ENCODE measurements at places on chromosomes 1 and 21.
A peak's percentile ranks its signal among the peaks of the same experiment; 100 is the strongest.

DNA sequence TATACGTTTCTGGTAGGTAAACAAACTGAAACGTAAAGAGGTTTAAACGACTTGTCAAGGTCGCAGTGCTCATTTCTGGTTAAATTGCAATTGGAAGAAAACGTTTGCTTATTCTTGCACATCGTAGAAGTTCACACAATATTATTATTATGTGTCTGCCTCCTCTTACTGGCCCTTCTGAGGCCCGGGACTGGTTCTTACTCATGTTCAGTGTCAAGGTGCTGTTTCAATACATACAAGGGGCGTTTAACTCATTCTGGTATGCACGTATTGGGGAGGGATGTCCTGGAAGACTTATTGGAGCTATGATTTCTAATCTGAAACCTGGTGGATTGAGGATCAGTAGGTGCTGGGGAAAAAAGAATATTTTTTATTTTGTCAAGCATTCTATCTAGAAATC, 932 bp downstream of the RPF1 start:
- DNase-seq, result peak; percentile 2

DNA sequence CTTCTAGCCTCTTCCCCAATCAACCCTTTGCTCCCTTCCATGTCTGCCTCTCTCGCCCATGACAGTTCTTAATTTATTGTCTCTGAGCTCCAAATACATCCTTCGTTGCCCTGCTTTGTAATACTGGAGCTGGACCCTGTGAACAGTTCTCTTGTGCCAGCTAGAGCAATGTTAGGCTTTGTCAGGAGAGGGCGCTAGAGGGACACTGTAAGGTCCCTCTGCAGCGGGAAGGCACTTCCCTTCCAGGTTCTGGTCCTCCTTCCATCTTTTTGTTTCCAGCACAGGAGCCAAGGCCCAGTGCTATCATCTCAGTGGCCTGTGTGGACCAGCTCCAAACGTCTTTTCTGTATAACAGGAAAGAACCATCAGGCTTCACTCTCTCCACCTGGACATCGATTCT, 95.9 kb downstream of the PTPRU start:
- DNase-seq, result peak; percentile 84

- no peak for DNase-seq
Measured at GRCh38 chr1:65200411-65200810, 52.4 kb downstream of the AK4 start.

DNA sequence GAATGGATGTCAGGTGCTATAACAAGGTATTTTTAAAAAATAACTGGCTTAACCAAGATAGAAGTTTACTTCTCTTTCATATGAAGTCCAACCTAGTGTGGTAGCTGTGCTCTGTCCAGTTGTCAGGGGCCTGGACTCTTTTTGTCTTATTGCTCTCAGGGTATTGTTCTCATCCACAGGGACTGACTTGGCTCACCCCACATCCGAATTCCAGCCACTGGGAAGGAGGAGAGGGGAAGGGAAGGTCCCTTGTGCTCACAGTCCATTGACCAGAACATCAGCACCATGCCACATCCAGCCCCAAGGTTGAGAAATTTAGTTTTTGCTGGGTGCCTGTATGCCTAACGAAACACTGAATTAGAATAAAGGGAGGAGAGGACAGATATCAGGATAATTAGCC, 8.7 kb downstream of the EEIG2 start:
- DNase-seq, result no peak

DNA sequence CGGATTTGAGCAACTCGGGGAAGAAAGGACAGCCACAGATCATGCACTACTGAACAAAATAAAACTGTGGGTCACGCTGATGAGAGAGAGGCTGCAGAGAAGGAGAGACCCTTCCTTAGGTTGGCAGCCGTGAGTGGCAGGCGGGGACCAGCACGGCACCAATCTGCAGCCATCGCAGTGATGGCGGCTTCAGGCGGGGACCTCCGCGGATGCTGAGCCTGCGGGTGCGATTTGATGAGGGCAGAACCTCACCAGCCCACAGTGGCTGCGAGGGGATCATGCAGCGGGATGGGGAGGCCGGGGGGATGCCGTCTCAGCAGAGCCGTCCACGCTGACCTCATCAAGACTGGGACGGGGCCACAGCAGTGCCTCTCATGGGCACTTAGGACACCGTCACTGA, 11.8 kb downstream of the ITGB2 start:
- no peak for DNase-seq

- DNase-seq, result no peak
Measured at GRCh38 chr1:226209307-226210059, 14.0 kb upstream of the MIXL1 start.

- DNase-seq, result no peak
Measured at GRCh38 chr1:234603221-234604204, 6.5 kb downstream of the IRF2BP2 start.

GRCh38 chr1:91173346-91173890, 151.6 kb upstream of the ZNF644 start:
- DNase-seq, result no peak

DNA sequence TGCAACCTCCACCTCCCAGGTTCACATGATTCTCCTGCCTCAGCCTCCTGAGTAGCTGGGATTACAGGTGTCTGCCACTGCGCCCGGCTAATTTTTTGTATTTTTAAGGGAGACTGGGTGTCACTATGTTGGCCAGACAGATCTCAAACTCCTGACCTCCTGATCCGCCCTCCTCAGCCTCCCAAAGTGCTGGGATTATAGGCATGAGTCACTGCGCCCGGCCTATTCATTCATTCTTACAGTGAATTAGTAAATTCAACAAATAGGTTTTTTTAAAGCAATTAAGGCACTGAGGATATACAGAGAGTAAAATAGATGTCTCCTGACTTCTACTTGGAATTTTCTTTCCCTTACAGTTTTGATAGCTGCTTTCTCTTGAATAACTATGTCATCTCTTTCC, 43.5 kb downstream of the CDC42 start:
- no peak for DNase-seq

DNA sequence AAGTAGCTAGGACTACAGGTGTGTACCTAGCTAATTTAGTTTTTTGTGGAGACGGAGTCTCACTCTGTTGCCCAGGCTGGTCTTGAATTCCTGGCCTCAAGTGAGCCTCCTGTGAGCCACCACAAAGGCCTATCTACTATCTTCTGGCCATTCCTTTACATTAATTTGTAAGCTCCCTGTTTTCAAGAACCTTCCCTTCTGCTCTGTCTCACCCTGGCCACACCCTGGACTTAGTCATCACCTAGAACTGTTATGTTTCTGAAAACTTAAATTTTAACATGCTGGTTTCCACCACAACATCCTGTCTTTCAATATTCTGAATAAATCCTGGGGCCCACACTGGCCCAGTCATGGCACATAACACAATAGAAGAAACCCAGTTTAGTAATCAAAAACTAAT, 4.9 kb upstream of the B4GALT3 start:
- DNase-seq, result no peak

DNA sequence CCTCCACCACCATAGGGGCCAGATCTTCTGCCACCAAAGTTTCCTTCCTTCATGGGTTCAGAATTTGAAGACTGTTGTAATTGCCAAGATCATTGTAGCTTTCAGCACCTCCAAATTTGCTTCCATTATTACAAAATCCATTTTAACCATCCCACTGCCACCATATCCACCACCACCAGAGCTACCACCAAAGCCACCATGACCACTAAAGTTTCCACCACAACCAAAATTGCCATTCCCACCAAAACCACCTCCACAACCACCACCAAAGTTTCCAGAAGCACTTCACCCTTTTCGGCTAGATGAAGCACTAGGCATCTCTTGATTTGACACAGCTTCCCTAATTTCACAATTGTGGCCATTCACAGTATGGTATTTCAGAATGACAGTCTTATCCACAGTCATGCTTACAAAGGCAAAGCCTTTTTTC, 45.2 kb downstream of the SLC30A7 start:
- DNase-seq, result no peak

DNA sequence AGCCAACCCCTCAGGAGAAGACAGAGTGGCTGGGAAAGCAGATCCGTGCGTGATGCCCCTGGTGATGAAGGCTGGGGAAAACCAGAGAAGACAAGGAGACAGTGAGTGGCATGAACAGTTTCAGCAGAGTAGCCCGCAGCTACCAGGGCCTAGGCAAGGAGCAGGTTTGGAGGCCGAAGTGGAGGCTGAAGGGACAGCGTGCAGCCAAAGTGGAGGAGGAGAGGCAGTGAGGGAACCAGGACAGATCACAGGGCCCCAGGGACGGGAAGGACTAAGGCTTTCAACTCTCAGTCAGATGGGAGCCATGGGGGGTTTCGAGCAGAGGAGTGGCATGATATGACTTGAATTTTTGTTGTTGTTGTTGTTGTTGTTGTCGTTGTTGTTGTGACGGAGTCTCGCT, 59.9 kb upstream of the SELENON start:
- no peak for DNase-seq

- DNase-seq, result no peak
Measured at GRCh38 chr1:184789884-184790283, 35.2 kb upstream of the EDEM3 start.

- DNase-seq, result peak; percentile 71
Measured at GRCh38 chr1:32926562-32926961, 25.4 kb upstream of the TMEM54 start.

GRCh38 chr1:164433141-164433817, 125.7 kb upstream of the PBX1 start:
- DNase-seq, result no peak

- DNase-seq, result peak; percentile 85
Measured at GRCh38 chr1:46394108-46394871, at the start of gene FAAH. Gene FAAH, plus strand, starts transcription at chr1:46394317. Its CDS starts 32 bp downstream, at chr1:46394349.

GRCh38 chr1:86423873-86424272, at the start of gene CLCA2:
Gene CLCA2, plus strand, starts transcription at chr1:86424171. Its CDS starts 77 bp downstream, at chr1:86424248.
- no peak for DNase-seq

GRCh38 chr1:244989813-244990212, 125.5 kb upstream of the HNRNPU start:
- DNase-seq, result no peak

DNA sequence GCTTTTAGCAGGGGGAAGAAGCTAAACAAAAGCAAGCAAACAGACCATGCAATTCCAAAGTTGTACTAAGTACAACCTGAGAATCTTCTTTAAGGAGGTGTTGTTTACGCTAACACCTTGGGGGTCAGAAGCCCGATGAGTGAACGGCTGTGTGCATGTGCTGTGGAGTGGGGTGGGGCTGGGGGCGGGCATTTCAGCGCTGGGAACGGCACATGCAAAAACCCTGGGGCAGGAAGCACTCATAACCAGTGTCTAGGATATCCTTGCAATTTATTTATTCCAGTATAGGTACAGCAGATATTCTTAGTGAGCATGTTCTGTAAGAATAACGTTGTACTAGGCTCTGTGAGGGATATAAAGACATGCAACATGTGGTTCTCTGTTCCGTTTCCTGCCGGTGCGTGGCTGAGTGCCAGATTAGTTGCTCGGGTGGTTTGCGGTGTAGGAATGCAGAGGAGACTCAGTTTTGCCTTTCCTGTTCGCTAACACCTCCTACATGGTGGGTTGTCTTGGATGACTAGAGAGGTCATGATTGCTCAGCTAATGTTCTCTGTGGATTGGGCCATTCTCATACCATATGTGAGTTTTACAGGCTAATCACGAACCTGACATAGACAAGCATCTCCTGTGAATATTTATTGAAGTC, 3.7 kb downstream of the FASLG start:
- no peak for DNase-seq

- no peak for DNase-seq
Measured at GRCh38 chr1:229768232-229768631, 142.2 kb downstream of the URB2 start.

- DNase-seq, result no peak
Measured at GRCh38 chr1:7615138-7615537, 156.0 kb upstream of the VAMP3 start.

DNA sequence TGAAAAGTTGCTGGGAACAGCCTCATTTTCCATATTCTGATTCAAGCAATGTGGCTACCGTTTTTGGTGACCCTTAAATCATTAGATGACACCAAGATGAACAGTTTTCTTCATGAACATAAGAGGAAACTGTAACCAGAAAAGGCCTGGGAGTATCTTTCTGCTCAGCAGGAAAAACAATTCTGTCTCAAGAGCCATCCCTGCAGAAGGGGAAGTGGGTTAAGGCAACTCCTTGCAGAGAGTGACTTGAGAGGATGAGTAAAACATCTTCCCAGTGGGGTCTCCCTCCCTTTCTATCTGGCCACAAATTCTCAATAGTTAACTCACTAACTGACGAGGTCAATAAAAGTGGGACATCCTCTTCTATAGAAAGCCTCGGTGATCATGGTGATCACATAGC, 187.6 kb upstream of the NRIP1 start:
- DNase-seq, result no peak

DNA sequence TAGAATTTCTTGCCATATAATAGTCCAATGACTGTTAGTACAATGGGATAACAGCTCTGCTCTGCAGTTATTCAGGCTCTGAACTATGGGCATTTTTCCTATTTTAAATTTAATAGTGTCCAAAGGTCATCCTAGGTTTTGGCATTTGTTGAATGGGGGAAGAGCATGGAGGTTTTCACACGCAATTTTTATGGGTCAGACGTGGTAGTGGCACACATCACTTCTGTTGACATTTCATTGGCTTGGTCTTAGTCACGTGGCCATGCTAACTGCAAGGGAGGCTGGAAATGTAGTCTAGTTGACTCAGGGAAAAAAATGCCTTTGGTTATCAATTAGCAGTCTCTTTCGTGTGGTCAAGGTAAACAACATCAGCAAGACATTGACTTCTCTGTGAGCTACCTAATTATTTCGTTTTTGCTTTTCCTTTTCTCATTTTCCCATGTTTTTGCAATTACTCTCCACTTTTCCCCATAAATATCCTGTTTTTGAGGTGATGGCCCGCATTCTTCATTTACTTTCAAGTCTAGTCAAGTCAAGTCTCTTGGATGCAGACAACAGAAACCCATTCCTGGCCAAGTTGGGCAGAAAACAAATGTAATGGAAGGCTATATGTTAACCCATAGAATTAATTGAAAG, 82.8 kb downstream of the DYRK1A start:
- DNase-seq, result no peak

DNA sequence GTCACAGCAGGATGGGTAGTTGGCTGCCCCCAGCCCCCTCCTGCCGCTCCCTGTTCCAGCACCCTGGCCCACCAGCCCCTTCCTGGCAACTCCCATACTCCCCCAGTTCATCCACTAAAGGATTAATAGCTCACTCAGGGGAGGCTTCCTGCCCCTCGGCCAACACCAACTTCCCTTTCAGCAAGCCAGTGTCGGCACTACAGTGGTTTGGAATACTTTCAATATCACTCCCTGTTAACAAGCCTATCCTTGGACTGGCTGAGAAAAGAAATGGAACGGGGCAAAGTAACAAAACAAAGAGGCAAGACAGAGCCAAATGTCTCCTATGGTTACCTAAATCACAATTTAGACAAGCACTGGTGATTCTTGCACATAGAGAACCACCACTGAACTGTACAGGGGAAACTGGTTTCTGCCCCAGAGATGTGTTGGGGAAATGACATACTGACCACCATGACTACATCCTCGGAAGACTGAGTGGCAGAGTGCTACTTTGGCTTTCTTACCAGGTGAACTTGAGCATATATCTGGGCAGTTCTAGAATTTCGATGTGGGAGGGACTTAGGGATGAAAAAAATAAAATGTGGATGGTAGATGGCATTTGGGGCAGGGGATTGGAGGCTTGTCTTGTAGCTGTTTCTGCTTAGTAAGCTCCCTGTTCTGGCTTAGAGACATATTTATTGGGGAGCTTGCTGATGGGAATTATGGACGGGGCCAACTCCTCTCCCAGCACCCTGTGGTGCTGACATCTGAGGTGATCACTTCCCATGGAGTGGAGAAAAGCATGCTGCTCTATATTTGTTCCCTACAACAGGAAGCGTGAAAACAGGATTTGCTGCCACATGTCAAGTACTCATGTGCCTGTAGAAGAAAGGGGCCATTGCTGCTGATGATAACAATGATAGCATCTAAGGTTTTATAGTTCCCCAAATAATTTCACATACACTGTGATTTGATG, 7.1 kb upstream of the CAPN2 start:
- no peak for DNase-seq
